Left cardiac atrium (tissue), 4 donors: ENCODE measurements at places on chromosomes 2 and 18. TPM values are rescaled to one million over a fixed set of nuclear protein-coding genes. Genes with fewer than 3 reads are reported as not detected.

GRCh38 chr18:75054046-75054445 is 154.9 kb downstream of the PTGR3 start:
- DNase-seq = no peak

TDRD15 gene
- not detected for total RNA-seq

CLHC1 gene
- total RNA-seq = 8.1 TPM

- DNase-seq = no peak
These were observed 10.0 kb downstream of the KCNH7 start for GRCh38 chr2:162828545-162828944.

MROH2A gene
- total RNA-seq = not detected

- no peak for DNase-seq
These were observed 17.4 kb upstream of the COL6A3 start for GRCh38 chr2:237431372-237431771.

- DNase-seq = no peak
These were observed 3.9 kb downstream of the WNT10A start for GRCh38 chr2:218884519-218884918.

DNA sequence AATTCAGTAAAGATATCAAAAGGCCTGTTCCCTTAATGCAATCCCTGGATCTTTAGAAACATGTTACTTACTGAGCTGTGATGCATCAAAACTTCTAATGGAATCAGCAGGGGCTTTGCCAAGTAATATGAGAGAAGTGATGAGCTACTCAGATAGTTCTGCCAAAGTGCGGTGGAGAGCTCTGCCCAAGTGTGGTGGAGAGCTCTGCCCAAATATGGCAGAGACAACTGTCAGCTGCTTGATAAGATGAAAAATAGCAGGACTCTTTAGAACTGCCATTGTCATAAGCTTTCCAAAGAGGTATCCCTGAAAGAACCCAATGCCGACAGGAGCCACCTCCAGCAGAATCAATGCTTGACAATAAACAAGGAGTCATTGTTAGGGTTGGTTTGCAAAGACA is 167.9 kb upstream of the SLC39A10 start:
- no peak for DNase-seq

- DNase-seq = no peak
These were observed 10.2 kb downstream of the ALPG start for GRCh38 chr2:232416521-232417470.

GRCh38 chr2:105653302-105653701 is 91.4 kb upstream of the NCK2 start:
- DNase-seq = no peak

DNA sequence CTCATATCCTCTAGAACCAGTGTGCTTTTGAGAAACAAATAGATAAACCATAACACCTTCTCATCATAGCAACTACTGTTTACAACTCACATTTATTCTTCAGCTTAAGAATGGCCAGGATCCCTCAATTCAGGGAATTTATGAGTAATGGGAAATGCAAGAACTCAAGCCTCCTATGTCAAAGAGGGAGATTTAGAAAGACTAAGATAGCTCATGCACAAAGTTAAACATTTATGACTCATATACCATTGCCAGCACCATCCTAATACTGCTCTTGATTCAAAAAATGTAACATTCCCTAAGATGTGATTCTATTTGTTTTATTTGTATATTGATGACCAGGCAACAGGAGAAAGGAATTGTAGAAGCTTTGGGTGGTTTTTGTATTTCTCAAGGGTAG is 172.8 kb downstream of the CYP26B1 start:
- DNase-seq = no peak

DNA sequence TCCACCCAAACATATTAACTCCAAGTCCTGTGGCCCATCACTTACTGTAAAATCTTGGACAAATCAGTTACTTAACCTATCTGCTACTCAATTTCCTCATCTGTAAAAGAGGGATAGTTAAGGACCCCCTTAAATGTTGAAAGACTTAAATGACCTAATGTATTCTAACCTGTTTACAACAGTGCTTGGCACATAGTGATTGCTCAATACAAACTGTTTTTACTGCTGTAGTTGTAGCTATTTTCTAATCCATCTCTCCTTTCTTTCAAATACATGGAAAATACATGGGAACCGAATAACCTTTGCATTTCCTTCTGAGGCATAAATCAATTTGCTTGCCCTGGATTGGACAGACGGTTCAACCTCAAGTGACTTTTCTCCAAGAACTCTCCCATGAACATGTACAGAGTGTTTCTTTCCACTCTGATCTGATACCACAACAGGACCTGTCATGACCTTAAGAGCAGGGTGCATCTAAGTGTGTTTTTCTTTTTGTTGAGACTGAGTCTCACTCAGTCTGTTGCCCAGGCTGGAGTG is 2.7 kb downstream of the LNPK start:
- no peak for DNase-seq

- DNase-seq = no peak
These were observed 183.8 kb downstream of the PID1 start for GRCh38 chr2:229087267-229087666.

- no peak for DNase-seq
These were observed 127.0 kb downstream of the FAM168B start for GRCh38 chr2:130966149-130966774.
